ENCODE measurements at places on chromosomes 3 and 15. TPM values are rescaled to one million over a fixed set of nuclear protein-coding genes. Genes with fewer than 3 reads are reported as not detected.

The LYSMD2 gene
- 11.4 TPM for total RNA-seq

DNA sequence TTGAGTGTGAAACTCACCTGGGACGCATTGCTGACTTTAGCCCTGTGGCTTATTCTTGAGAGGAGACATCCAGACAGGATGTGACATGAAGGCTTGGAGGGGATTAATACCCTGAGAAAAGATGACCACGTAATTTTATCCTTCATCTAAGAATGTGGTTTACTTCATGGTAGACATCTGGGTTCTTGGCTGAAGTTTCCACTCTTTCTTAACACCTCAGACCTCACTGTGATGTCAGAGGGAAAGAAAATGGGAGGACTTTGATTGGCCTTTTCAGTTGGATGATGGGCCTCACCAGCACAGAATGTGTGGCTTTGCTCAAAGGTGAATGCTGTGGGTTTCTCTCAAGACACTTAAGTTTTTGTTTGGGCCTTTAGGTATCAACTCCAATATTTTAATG lies 16.5 kb downstream of the GORASP1 start:
- no peaks in the 10 kb centered on the region for H3K27me3 ChIP-seq
- no peak overlapping the region for H3K27ac ChIP-seq
- no peak overlapping the region for H3K4me3 ChIP-seq
- DNase-seq: no peak
- no peaks in the 10 kb centered on the region for H3K36me3 ChIP-seq
- peaks cover 5% of the 10 kb centered on the region for H3K4me1 ChIP-seq

DNA sequence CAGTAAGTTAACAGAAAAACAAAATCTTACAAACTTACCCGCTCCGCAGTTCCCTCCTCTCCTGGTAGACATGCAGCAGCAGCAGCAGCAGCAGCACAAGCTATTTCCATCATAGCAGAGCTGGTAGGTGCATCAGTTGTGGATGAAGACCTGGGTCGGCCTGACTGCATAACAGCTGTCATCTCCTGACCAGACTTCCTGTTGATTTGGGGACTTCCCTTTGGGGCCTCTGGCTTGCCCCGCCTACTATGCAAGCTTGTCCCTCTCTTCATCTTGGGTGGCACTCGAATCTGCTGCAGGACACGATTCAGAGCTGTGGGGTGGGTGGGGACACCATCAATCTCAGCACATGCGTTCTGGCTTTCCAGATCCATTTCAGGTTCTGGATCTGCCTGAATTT lies 65.7 kb downstream of the TMCC1 start:
- no peak overlapping the region for H3K4me3 ChIP-seq
- no peaks in the 10 kb centered on the region for H3K27me3 ChIP-seq
- DNase-seq: no peak
- no peaks in the 10 kb centered on the region for H3K4me1 ChIP-seq
- no peaks in the 10 kb centered on the region for H3K36me3 ChIP-seq

DNA sequence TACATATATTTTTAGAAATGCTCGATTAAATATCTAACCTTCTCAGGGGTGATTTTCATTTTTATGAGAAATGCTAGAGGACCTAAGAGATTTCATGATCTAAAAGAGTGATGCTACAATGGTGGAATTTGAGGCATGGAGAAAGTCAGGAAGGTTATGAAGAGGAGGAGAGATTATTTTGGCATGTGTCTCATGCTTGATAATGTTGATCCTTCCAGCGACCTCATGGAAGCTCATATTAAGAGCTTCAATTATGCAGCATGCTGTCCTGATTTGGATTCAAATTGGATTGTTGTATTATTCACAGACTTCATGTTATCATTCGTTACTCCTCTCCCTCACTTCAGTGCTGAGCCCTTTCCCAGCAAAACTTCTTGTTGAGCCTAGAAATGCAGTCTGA lies 112.5 kb downstream of the RAP2B start:
- H3K4me3 ChIP-seq: no peak overlapping the region
- no peaks in the 10 kb centered on the region for H3K27me3 ChIP-seq
- no peak overlapping the region for H3K27ac ChIP-seq
- no peaks in the 10 kb centered on the region for H3K36me3 ChIP-seq
